ENCODE measurements at places on chromosomes 7 and 10.

DNA sequence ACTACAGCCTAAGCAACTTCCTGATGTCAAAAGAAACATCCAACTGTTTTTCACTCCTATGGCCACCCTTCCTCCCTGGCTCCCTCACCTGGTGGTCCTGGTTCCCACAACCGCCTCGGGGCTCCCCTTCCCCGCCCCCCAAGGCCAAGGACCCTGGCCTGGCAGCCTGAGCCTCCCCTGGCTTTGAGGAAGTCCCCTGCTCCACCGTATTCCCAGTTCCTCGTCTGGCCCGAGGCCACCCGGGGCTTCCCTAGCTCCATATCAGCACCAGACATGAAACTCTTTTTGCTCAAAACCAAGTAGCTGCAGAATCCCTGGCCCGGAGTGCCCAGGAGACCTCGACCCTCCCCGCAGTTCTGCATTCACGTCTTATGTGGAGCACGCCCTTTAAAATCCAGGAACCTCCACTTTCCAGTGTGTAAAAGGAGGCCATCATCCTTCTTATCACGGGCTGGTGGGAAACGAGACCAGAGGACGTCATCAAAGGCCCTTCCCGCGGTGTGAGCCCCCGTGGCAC, 82.9 kb downstream of the PRKAG2 start:
- DNase-seq = no peak

GRCh38 chr10:31087851-31088250, 56.2 kb upstream of the ZNF438 start:
- DNase-seq = no peak

- DNase-seq = no peak
Observed at GRCh38 chr10:5325076-5325475, 39.7 kb upstream of the UCN3 start.

GRCh38 chr10:122421742-122422141, 32.7 kb upstream of the ARMS2 start:
- no peak for DNase-seq

- no peak for DNase-seq
Observed at GRCh38 chr7:22216309-22216708, 140.6 kb downstream of the RAPGEF5 start.

GRCh38 chr7:116591202-116592040, 66.6 kb downstream of the CAV1 start:
- DNase-seq = no peak

DNA sequence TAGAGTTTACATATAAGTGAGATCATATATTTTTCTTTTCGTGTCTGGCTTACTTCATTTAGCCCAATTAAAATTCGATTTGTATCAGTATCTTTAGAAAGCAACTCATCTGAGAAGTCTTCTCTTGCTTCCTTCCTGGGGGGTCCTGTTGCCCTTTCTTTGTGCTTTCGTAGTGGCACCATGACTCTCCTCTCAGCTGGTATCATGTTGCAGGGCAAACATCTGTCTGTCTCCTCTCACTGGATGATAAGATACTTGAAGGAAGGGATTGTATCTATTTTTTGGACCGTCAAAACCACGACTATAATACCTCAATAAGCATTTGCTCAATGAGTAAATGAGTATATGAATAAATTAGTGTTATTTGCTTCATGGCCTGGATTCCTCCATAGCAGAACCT, 382.5 kb upstream of the SORCS1 start:
- DNase-seq = no peak

DNA sequence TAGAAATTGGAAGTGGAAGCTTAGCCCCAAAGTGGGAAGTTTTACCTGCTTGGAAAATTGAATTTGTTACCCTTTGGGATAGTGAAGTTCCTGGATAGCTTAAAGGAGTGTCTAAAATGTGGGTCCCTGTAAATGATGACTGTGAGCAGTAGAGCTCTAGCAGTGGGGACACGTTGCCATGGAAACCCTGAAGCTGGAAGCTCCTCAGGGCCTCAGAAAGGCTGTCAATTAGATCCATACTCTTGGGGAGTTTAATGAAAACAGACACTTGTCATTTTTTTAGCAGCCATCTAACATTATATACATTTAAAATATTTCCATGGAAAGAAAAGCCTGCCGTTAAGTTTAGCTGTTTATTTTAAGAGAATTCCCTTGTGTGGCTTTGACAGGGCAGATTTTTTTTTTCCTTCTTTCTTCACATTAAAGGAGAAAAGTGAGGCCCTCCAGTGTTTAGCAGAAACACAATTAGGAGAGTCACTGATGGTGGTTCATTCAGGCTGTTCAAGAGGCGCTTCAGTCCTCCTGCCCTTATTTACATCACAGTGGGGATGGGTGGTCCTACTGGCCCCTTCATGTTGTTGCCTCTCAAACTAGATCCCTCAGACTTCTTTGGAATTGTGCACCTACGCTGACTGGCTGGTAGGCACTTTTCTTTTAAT, 518.4 kb downstream of the CCSER2 start:
- DNase-seq = no peak
